ENCODE measurements at places on chromosomes 4 and X. TPM values are rescaled to one million over a fixed set of nuclear protein-coding genes. Genes with fewer than 3 reads are reported as not detected.

GRCh38 chr4:40506066-40506465 lies 123.6 kb downstream of the RBM47 start:
- no peak for DNase-seq

The CXCL3 gene
- total RNA-seq = not detected

GRCh38 chr4:119564106-119564505 lies 64.5 kb downstream of the PDE5A start:
- no peak for DNase-seq

GRCh38 chrX:24398766-24399165 lies 38.3 kb downstream of the SUPT20HL1 start:
- no peak for DNase-seq

The PDE6B gene
- 14.8 TPM for total RNA-seq

DNA sequence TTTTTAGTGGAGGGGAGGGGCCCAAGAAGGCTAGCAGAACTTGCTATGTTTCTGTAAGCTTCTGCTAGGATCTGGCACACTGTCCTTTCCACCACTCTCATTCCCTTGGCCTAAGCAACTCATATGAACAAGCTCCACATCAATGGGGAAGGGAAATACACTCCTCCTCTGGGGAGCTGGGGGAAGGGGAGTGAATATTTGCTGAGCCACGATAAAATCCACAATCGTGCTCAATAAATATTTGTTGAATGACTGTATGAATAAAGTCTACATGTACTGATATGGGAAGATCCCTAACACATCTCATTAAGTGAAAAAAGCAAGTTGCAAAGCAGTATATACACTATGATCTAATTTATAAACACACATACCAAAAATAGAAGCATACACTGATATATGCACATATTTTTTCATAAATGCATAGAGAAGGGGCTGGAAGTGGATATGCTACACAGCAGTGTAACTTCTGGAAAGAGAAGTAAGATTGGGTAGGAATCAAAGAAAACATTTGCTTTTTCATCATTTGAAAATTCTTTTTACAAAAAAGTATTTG lies 95.8 kb upstream of the EFHC2 start:
- DNase-seq = no peak

The FRAS1 gene
- total RNA-seq = 0.17 TPM

DNA sequence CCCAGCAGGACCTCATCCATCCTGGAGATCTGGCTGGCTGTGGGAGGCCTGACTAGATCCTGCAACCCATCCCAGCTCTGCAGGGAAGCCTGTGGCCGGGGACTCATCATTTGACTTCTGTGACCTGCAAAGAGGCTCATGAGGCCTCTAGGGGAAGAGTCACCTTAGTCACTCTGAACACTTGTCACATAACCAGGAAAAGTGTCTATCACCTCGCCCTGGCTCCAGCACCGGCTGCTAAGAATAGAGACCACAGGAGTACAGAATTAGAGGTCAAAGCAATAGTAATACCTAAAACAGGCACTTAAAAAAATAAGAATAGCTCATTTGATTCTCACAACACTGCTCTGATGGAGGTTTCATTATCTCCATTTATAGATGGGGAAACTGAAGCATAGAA lies 3.8 kb upstream of the NSG1 start:
- DNase-seq = no peak

- DNase-seq = no peak
These were observed 17.2 kb downstream of the SLC39A8 start for GRCh38 chr4:102328045-102328444.

DNA sequence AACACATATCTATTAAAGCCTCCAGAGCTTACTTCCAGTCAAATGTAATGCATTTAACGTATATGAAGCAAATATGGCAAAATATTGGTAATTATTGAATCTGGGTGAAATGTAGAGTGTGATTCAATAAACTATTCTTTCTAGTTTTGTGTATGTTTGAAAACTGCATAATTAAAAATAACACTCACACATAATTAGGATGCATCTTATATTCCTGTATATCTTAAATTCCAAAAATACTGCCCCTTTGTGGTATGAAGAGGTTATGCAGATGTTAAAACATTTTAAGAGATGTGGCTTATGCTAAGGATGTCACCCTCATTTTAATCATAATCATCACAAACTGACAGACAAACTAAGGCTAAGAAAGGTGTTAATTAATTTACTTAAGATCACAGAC lies 182.9 kb downstream of the COX18 start:
- no peak for DNase-seq

DNA sequence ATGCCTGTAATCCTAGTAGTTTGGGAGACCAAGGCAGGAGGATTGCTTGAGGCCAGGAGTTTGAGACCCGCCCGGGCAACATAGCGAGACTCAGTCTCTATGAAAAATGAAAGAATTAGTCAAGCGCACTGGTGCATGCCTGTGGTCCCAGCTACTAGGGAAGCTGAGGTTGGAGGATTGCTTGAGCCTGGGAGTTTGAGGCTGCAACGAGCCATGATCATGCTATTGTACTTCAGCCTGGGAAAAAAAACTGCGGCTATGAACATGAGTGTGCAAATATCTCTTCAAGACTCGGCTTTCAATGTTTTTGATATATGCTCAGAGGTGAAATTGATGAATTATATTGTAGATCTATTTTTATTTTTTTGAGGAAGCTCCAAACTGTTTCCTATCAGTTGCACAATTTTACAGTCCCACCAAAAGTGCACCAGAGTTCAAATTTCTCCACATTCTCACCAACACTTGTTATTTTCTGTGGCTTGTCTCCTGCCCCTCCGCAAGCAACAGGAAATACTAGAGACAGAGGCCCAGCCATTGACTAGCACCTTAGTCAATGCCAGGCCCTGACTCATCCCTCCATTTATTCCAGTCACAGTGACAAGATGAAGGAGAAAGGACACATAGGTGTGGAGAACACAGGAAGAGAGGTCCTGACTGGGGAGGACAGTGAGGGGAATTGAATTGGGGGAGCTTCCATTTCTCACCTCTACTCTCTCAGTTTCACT lies 33.1 kb upstream of the ZNF41 start:
- no peak for DNase-seq

DNA sequence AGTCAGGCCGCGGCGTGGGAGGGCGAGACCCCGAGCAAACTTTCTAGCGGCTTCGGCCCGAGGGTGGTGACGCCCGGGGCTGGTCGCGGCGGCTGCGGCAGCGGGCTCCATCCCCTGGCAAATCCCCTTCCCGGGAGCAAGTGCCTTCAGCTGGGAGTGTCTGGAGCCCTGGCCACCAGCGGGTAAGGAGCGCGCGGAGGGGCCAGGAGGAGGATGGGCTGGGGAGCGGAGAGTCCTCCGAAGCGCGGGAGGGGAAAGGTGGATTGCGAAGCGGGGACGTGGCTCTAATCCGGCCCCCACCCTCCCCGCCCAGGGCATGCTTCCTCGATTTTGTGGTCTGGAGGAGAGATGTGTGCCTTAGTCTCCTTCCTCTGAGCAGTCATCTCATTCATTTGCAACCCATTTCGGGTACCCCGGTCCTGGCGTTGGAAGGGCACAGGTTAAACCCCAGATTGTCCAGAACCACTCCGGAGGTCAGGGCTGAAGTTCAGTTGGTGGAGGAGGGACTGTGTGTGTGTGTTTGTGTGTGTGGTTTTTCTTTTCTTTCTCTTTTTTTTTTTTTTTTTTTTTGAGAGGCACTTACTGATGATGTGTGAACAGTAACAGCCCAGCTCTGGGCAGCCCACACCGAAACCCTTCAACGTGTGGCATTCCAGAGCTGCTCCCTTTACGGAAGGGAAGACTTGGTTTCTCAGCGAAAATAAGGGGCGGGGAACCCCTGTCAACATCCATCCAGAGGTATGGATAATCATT lies 516 bp downstream of the SGMS2 start:
- no peak for DNase-seq

The RHOXF1 gene
- not detected for total RNA-seq

The FIP1L1 gene
- 83.6 TPM for total RNA-seq

DNA sequence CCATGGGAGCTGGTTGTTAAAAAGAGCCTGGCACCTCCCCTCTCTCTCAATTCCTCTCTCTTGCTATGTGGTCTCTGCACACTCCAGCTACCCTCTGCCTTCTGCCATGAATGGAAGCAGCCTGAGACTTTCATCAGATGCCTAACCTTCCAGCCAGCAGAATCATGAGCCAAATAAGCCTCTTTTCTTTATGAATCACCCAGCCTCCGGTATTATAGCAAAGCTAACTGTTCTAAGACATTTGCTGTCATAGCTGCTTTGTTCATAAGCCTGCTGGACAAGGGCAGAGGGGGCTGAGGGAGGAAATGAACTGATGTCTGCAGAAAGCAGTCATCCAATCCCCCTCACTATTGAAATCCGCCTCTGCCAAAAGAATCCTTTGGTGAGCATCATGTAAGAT lies 196.7 kb downstream of the ZNF330 start:
- no peak for DNase-seq

GRCh38 chr4:83083925-83084475 lies 30.5 kb downstream of the PLAC8 start:
- peak; percentile 68 for DNase-seq

The HDAC8 gene
- total RNA-seq = 31.5 TPM
